ENCODE measurements at places on chromosomes 5 and 9.

DNA sequence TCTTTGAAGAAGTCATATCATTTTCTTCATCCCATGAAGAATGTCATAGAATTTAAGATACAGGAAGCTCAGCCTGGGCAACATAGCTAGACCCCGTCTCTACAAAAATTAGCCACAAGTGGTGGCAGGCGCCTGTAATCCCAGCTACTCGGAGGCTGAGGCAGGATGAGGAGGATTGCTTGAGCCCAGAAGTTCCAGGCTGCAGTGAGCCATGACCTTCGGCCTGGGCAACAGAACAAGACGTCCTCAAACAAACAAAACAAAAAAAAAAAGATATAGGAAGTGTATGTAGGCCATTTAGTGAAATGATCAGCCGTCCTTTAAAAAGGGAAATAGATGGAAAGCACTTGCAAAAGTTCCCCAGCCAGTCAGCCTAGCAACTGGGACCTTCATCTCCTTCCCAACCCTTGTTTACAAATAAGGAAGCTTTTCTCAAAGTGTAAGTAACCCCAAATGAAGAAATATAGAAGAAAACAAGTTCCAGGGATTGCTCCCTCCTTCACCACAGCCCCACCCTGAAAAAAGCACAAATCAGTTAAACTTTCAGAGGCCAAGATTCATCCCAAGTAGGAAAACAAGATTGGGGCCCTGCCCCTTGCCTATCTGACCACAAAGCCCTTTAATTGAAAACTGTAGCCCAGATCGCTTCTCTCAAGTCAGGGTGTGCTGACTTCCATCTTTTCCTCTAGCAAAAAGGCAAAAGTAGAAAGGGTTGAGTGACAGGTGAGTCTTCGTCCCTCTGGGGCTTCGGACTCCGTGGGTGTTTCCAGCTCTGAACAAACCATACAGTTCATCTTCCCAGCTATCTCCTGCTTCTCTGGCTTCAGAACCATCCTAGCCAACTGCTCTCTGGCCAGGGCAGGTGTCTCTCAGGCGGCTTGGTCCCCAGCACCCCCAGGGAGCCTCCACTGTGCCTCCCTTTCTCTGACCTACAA is 1.2 kb downstream of the SLC31A2 start:
- DNase-seq: no peak

DNA sequence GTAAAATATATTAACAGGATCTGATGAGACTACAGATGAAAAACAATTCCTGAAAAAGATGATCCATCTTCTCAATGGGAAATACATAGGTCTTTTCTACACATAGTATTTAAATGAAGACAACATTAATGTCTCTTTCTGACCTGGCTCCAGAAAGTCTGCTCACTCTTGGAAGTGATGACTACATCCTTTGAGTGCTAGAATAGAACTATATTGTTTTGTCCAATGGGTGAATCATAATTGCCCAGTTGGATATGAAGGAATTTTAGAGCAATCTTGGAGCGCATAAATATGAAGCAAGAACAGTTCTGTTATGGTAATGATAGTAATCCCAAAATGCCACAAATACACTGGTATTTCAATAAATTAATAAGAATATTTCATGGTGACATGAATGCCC is 322.1 kb downstream of the DEPDC1B start:
- no peak for DNase-seq

DNA sequence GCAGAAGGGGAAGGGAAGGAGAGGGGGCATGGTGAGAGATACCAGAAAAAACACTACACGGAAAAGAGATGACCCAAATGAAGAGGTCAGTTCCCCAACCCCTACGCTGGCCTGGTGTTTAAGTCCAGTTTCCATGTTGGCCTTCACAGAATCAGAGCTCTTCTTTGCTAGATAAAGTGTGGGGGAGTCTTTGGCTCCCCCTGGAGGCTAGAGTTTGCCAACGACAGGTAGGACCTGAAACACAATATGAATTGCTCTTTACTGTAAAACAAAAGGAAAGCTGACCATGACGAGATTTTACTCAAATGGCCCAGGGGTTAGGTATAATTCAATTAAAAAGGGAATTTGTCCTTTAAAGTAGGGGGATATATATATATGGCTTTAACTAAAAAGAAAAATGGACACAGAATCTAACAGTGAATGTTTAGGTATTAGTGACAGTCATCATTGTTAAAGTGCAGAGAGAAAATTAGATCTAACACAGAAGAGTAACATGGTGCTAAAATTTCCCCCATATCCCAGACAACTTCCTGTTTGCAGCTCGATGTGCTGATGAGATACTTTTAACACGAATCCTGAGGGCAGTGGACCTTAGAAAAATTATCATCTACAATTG is 92.0 kb downstream of the SV2C start:
- no peak for DNase-seq

DNA sequence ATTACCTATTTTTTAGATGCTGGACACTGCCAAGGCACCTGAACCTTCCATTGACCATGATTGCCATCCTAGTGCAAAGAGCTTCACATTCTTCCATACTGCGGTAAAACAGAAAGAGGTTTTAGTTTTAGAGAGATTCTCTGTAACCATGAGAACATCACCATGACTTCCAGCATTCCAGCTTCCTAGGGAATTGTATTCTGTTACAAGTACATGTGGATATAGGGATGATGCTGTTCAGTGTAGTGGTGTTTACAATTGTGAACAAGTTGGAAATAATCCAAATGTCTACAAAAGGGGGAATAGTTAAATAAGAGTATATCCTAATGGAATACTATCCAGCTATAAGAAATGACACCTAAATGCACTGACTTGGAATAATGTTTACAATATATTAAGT is 22.4 kb downstream of the NIPSNAP3B start:
- DNase-seq: no peak

DNA sequence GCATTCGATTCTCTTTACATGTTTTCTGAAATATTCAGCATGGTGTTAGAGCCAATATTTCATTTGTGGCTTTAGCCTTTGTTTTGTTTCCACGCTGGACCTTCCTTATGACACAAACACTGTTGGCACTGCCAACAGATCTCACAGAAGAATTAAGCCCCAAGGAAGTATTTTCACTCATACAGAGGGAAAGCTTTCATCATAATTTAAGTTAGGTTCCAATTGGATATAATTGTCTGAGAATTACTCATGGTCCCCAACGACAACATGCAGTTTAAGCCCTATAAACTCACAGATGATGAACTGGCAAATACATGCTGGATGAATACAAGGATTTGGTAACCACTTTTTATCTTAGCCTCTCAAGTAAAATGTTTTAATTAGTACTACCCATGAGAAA is 259.5 kb downstream of the EBF1 start:
- no peak for DNase-seq

GRCh38 chr5:171483551-171484135 is 64.2 kb downstream of the FGF18 start:
- no peak for DNase-seq

DNA sequence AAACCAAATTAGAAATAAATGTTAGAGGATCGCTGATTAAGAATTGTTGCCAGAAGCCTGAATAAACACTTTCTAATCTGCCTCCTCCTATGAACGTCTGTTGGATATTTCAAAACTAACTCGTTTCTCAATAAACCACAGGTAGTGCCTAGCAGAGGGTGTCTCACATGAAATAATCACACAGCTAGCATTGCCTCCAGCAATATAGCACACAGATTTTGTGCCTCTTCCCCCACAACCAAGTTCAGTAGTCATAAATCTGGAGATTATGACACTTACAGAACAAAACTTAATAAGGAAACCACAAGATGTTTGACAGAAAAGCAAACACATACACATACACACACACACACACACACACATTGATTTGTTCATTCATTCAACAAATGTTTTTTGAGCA is 173.2 kb upstream of the CDH10 start:
- no peak for DNase-seq

DNA sequence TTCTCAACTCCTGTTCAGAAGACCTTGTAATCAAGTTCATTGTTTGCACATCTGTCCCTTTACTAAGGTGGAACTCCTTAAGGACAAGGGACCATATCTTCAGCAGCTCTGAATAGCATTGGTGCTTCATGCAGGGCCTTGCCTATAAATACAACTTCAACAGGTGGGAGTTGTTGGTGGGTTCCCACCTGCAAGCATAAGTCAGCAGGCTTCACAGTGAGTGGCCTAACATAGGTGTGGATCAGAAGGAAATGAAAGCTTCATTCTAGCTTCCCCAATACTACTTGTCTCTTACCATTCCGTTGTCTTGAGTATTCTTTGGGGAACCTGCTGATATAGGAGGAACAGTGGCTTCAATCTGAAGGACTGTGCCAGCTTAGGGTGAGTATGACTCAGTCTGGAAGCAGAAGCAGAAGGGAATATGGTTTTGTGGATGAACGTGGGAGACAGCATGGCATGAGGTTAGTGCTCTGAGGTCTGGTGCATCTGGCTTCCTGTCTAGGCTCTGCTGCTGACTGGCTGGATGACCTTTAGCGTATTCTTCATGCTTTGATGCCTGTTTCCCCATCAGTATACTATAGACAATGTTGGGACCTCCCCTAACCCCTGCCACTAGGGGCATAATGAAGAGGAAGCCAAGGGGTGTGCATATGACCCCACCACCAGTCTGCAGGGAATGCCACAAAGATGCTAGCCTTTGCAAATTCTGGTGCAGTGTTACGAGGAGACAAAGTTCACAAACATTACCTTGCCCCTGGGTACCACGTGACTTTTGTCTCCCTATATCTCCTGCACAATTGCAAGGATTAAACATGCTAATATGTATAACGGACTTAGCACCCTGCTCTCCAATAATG is 192.3 kb downstream of the PALM2AKAP2 start:
- DNase-seq: no peak

DNA sequence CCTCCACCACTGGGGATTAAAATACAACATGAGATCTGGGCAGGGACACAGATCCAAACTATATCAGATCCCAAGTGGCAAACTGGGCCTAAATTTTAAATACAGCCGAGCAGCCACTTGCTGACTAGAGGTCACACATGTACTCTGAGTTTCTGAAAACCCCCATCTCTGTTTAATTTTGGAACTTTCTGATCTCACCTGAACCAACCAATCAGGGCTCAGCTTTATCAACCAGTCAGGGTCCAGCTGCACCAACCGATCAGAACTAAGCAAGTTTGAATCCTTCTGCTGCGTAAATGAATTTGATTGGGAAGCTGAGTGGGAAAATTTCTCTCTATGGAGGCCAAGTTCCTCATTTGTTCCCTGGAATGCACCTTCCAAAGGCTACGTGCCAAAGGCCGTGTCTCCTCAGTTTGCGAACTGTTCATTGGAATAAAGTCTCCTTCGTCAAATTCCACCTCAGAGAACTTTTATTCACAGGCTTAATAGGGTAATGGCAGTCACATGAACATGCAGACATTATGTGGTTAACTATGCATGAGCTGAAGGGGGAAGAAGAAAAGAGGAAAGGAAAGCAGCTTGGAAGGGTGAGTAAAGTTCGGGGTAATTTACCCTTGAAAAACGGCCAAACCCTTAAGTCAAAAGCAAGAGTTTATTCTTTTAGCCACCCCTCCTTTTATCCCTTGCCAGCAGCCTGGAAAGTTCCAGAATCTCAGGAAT is 3.7 kb downstream of the CD180 start:
- DNase-seq: no peak

DNA sequence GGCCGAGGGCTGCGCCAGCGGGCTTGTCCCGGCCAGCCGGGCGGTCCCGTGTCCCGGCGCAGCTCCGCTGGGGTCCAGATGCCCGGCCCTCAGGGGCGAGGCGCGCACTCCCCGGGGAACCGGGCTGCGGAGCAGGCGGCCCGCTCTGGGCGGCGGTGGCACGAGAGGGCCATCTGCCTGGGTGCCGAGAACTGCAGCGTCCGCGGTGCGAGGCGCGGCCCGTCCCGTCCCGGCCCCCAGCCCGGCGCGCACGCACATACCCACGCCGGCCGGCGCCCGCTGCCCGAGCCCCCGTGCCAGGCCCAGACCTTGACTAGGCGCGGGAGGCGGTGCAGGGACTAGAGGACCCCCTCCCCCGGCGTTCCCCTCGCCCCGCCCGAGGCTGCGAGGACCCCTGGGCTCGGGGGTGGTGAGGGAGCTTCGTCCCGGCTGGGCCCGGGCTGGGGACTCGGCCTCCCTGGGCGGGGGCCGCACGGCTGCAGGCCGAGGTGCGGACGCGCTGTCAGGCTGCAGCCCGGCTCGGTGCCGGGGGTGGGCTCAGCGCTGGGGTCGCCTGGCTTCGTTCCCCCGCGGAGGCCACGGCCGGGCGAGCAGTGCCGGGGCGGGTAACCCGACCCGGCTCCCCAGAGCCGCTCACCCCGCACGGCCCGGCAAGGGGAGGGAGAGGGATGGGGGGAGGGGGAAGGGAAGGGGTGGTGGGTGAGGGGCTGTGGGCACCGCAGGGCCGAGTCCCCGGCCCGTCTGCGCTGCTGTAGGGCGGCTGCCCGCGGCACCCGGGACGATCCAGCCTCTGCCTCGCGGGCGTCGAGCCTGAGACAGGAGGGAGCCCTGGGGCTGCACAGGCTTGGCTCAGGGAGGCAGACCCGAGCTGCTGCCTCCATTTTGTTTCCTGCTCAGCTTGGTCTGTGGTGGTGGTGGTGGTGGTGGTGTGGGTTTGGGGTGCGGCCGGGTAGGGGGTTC is 1.2 kb upstream of the NSD1 start:
- DNase-seq: peak; percentile 78

DNA sequence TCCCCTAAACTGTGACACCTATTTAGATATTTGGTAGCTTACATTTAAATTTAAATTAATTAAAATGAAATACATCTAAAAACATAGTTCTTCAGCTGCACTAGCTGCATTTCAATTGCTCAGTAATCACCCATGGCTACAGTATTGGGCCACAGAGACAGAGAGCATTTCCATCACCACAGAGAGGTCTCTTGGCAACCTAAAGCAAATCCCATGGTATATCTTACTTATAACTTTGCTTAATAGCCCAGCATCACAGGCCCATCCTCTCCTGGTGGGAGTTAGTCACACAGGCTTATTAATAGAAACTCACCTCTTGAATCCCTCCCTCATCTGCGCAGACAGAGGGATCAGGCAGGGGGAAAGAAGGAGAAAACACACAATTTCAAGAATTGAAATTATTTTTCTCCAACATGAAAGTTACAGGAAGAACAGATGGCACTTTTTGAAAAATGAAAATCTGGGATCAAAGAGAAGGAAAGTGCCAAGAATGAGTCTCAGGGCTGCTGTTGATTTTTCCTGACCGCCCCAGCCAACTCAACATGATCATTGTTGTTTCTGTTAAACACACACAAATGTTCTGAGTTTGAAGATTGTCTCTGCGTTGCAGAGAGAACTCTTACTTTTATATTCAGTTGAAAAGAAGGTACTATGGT is 144.6 kb downstream of the CMYA5 start:
- no peak for DNase-seq

GRCh38 chr5:87002485-87002884 is 265.2 kb upstream of the RASA1 start:
- no peak for DNase-seq

DNA sequence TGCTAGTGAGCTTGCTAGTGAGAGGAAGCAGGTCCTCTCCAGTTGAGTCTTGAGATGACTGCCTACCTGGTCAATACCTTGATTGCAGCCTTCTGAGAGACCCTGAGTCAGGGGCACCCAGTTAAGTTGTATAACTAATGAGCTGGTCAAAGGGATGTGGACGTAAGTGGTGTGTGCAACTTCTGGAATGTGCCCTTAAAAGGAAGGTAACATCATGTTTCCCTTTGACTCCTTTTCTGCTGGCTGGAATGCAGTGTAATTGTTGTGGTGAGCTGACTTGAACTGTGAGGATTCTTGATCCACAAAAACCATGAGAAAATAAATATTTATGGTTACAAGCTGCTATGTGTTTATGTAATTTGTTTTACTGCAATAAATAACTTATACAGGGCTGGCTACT is 2.4 kb upstream of the SNX2 start:
- DNase-seq: no peak
